ENCODE measurements at places on chromosomes 2 and 18.

DNA sequence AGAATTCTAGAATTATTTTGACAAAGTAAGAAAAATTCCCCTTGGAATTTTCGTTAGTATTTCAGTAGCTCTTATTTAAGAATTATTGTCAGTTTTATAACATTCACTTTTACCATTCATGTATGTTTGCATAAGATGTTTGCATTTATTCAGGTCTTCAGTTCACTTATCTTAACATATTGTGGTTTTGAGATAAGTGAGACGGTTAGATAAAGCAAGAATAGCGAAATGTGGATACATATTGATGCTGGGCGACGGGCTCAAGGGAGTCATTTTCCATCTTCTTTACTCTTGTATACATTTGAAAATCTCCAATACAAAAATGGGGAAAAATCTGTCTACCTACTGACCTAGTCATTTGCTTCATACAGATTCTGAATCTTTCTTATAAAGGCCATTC is 156.7 kb upstream of the HDAC4 start:
- DNase-seq = no peak

- DNase-seq = no peak
These were observed 90.0 kb upstream of the OTOS start for GRCh38 chr2:240230291-240230931.

DNA sequence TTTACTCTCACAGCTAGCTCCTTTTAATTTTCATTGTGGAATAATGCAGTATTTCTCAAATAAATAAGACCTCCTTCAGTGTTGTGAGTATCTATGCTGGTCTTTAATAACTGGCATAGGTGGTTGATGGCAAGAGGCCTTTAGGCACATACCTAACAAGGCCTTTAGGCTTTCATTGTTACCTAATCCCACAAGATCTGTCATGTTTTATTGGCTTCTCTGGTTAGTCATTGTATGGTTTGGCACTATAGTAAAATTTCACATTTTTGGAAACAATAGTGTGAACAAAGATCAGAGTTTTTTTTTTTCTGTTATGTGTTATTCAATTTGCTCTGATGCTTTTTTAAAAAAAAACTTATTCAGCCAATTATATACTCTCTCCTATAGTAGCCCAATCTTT is 89.8 kb upstream of the NEUROD1 start:
- DNase-seq = no peak

DNA sequence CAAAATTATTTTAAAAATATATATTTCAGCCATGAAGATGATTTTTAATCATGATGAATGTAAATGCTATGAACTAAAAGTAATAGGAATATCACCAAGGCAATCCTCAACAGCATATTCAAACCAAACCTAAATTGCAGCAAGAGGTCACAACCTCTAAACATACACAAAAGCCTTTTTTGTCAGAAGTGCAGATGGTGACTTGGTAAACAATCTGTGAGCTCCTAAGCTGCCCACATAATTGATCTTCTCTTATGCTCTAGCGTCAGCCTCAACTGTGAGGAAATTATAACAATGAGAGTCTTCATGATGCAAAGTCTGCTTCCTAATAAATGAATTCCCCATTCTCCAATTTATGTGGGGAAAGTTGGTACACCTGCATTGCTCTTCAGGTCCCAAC is 113.2 kb downstream of the TSN start:
- DNase-seq = no peak

DNA sequence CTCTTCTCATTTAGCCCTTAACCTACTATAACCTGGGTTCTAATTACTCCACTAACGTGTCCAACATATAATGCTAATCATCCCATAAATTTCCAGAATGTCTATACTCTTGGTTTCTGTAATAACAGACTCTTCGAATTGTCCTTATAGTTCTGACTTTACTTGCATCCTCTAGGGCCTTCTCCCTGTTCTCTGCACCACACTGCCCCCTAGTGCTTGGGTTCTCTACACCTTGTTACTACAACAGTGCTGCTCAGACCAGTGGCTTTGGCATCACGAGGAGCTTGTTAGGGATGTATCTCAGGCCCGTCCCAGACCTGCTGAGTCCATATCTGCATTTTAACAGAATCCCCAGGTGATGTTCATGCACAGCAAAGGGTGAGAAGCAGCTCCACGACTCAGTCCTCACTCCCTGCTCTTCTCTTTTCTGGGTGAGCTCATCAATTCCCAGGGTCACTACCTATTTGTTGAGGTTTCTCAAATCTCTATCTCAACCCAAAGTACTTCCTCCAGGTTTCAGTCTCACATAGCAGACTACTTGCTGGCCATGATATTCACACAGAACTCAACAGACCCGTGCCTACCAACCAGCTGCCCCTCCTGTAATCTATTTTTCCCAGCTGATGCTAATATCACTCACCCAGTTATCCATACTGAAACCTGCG is 14.5 kb upstream of the DDX1 start:
- DNase-seq = peak; percentile 72

GRCh38 chr2:120244656-120245519 is 7.8 kb upstream of the RALB start:
- no peak for DNase-seq

GRCh38 chr18:43581936-43582519 is 304.7 kb upstream of the SYT4 start:
- no peak for DNase-seq

DNA sequence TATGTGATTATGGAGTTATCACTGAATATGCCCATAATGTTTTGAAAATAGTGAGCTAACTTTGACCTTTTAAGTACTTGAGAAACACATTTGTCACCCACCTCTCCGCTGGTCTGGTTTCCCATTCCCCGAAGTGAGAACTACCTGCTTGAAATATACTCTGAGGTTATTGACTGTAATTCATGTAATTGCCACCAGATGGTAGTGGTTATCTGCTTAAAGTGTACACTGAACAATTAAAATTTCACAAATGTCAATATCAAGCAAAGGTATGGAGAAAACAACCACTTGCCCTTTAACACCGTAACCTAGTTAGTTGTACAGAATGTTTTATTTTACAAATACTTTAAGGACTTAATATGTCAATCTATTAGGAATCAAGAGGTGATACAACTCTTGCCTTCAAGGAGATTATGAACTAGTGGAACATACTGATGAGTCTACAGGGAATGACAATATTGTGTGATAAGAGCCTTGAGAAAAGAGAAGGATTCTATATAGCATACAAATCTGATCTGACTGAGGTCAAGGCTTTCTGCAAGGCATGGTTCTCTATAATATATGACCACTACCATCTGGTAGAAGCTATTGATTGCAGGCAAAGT is 316.8 kb upstream of the KCNH7 start:
- DNase-seq = no peak

DNA sequence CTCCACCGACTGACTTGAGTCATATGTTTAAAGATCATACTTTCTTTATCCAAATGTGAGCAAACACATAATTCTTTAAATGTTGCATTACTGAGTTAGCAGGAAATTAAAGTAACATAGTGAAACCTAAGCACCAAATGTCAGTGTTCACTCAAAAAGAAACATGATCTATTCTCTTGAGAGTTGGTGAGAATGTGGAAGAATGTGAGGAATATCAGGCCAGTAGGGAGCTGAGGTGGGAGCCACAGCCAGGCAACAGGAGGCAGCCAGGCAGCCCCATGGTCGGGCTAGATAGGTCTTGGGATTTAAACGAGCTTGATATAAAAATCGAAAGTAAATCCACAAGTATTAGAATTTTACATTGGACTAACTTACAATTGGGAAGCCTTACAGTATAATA is 198.1 kb upstream of the SH3BP4 start:
- DNase-seq = no peak

DNA sequence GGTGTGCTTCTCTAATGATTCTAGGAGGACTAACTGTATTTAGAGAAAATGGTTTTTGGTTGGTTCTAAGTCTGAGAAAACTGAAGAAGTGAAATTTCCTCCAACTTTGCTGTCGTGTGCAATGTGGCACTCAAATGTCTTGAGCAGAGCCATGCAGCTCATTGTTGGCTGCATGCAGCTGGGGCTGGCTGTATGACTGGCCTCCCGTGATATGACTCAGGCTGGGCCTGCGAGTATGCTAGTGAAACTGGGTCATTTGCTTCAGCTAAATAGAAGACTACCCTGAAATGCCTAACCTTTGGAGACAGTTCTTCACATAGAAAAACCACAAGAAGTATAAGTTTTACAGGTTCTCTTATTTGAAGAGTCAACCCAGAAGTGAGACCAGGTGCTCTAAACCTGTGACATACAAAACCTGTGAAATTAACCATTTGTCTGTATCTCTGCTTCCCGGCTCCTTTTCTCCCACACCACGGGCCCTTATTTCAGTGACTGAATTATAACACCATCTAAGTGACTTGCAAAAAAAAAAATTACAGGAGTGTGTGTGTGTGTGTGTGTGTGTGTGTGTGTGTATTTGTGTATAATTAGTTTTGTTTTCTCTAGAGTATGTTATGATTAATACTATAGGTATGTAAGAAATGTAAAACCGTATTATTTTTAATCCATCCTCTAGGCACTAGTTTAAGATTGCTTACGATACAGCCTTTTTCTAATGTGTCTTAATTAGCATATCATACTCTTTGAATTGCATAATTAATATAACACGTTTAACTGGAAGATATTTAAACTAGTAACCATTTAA is 15.9 kb downstream of the POLI start:
- peak; percentile 51 for DNase-seq

DNA sequence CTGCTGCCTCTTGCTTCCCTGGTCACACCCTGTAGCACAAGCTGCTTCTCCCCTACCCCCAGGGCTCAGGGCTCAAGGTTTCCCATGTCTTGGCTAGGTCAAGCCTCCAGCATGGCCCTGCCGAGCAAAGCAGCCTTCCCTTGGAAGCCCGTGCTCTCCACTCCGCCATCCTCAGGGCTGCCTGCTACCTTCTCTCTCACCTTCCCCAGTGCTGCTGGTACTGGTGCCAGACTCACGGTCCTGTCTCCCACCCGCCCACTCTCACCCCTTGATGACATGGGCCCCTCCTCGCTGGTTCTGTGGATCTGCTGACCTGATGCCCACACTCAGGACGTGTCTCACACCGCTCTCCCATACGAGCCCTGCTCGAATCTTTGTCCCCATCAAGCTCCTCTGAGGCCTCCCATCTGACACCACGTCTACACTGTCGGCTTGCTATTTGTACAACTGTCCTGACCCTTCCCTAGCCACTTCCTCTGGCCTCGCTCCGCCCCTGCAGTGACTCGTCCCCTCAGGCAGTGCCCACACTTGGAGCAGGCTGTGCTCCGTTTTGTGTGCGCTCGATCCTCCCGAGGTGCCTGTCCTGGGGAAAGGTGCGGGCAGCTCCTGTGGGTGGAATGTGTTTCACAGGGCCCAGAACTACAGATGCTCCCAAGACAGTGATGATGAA is 49.9 kb downstream of the ZAP70 start:
- DNase-seq = no peak

DNA sequence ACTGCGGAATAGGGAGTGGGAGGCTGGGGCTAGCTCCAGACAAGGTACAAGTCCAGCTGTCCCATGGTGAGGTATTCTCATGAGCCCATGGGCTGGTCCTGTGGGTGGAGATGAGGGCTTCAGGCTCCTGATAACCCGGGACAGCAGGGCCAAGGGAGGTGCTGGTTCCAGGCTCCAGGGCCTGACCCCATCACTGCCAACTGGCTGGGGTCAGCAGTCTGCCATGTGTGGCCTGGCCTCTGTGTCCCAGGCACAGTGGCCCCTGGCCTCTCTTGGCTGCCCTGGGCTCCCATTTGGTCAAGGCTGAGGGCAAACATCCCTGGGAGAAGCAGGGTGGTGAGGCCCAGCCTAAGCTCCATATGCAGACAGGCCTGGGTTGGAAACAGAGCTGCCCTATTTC is 966 bp upstream of the OXER1 start:
- DNase-seq = no peak

DNA sequence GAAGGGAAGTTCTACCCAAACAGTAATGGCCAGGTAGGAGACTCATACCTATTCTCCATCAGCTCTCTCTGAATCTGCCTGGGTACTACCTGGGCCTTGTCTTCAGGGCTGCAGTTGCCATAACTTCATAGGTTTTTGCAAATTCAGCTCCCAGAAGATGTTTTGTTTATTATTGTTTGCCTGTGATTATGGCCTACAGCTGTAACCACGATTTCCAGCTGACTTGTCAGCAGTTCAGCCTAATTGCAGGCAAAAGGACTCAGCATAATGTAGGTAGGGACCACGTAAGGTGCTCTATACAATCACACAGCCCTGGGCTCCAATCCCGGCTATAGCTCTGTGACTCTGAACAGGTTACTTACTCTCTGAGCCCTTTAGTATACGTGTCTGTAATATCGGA is 187.0 kb upstream of the FN1 start:
- DNase-seq = no peak

GRCh38 chr18:30039201-30039600 is 1003.3 kb downstream of the DSC3 start:
- DNase-seq = no peak

DNA sequence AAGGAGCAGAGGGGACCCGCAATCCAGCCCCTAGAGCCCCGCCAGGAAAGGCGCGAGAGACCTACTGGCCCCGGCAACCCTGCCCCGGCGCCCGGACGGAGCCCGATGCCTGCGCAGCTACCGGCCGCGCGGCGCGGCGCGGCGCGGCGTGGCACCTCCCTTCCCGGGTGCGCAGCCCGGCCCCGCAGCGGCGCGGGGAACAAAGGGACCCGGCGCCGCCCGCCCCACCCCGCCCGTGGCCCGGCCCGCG is 307 bp downstream of the CDH2 start:
- peak; percentile 9 for DNase-seq

DNA sequence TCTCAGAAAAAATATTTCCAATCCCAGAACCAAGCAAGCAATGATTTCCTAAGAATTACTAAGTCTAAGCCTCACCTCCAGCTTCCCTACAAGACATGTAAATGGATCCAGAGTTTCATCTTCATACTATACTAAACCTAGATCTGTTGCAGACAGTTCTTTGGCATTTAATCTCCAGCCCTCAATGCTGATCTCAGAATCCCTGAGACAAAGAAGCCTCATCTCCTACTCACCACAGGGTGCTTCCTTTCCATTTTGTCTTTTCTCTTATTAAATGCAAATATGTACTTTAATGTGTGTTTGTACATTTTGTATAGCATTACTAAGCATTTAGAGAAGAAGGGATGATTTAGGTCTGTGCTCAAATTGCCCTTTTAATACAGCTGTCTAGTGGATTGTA is 954.9 kb downstream of the TDRD15 start:
- DNase-seq = no peak

- DNase-seq = no peak
These were observed 140.7 kb downstream of the ACOXL start for GRCh38 chr2:110873056-110873502.

DNA sequence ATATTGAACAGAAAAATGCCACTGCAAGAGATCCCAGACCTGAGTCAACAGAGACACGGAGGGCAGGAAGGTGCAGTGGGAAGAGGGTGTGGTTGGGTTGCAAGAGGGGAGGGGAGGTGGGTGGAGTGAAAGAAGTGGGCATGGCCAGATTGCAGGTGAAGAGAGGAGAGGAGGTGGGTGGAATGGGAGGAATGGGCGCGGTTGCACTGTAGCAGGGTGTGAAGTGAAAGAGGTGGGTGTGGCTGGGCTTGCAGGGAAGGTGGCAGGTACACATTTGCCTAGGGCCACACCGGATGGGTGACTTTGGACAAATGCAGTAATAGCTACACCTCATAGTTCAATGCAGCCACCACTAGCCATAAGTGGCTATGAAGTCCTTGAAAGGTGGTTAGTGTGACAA is 71.1 kb downstream of the DOCK10 start:
- no peak for DNase-seq

Measured in MG63 (cell line).